OCI-LY7 (cell line): ENCODE measurements at places on chromosomes 7 and 10.

DNA sequence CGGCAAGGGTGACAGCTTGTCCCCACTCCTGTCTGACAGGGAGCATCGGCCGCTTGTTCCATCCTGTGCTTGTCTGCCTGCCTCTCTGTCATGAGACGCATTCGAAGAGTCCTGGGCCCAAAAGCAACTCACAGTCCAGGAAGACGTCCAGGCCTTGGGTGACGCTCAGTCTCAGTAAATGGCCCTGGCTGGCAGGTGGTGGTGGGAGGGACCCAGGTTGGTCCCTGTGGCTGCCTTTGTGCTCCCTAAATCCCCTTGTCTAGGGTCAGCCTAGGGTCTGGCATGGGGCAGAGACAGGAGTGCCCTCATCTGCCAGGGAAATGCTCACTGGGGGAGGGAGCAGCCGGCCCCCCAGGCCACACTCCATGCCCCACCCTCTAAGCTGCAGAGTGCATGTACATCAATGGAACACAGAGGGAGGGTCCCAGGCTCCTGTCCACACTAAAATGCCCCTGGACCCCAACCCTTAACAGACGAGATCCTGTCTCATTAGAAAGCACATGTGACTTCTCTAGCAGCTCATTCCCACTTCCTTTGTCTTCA, 295.2 kb upstream of the ZNF32 start:
- DNase-seq, result no peak

DNA sequence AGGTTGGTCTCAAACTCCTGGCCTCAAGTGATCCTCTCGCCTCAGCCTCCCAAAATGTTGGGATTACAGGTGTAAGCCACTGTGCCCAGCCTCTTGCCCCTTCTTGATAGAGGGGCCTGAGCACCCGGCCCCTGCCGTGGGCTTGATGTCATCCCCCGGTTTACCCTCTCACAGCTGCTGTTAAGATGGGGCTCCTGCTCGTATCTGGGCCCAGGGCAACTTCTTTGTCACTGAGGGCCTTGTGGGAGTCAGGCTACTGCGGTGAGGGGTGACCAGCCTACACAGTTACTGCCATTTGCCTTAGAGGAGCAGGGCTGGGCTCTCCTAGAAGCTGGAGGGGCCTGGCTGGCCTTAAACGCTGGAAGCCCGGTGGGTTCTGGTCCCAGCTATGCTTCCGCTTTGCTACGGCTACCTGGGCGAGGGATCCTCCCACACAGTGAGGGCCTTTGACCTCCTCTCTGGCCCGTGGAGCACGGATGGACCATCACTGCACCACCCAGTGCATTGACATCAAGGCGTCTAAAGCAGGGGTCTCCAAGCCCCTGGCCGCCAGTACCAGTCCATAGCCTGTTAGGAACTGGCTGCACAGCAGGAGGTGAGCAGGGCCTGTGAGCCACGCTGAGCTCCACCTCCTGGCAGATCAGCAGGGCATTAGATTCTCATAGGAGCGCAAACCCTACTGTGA, 1.1 kb upstream of the TMEM130 start:
- no peak for DNase-seq

DNA sequence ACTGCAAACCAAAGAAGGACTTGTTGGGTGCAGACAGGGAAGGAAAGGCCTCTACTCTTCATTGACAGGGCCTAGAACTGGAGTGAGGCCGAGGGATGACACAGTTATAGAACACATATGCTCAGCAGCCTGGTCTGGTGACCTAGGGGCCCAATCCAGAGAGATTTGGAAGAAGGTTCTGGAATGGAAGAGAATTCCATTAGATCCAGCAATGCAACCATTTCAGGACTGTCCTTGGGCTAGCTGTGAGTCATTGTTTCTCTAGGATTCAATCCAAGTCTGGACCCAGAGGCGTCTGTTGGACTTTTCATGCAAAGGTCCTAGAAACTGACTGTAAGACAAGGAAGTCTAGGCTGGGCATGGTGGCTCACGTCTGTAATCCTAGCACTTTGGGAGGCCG, 59.2 kb downstream of the WIPF3 start:
- no peak for DNase-seq

- DNase-seq, result peak; percentile 64
Measured at GRCh38 chr10:70405037-70405824, 1.3 kb downstream of the EIF4EBP2 start.

GRCh38 chr7:108662783-108663362, 93.2 kb downstream of the DNAJB9 start:
- no peak for DNase-seq

DNA sequence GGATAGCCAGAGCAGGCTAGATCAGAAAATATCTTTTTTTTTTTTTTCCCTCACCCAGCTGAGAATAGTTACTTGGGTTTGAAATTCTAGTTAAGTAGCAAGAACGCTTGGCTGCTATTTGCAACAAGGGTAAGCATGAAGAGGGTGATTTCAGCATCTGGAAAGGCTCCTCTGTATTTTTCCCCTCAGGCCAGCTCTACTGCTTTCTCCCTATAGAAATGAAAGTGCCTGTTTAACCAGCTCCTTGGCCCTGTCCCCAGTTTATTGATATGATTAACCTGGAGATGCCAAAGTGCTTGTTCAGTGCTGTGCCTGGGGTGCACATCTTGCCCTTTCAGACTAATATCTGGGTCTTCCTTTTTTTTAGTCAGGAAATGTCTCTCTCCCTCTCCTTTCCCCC, 37.1 kb downstream of the AP3M1 start:
- DNase-seq, result no peak

DNA sequence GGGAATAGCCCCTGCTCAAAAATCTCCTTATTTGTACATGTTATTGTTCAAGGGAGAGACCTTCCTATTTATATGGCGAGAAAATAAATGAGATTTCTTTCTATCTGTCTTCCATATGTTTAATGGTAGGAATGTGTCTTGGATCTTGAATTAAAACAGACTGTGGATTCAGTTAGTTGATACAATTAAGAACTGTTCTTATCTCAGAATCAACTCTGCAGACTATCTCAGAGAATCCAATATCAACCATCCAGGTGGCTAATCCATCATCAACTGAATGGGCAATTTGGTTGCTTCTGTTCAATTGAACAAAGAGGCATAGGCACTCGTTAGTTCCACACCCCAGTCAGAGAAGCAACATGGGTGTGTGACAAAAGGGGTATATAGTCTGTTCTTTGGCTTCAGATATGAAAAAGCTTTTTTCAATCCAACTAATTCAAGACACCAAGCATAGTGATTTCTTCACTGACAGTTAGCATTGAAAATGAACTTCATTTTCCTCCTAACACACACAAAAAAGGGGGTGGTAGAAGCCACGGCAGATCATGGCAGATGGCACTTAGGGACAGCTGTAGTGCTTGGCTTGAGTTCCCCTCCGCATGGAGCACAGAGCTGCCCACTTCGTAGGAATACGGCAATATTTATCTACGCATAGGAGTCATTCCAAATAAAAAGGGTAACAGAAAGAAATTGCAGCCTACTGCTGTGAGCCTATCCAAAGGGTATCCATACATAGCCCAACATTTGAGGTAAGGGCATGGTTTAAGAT, 135.9 kb downstream of the KIAA1217 start:
- DNase-seq, result no peak

DNA sequence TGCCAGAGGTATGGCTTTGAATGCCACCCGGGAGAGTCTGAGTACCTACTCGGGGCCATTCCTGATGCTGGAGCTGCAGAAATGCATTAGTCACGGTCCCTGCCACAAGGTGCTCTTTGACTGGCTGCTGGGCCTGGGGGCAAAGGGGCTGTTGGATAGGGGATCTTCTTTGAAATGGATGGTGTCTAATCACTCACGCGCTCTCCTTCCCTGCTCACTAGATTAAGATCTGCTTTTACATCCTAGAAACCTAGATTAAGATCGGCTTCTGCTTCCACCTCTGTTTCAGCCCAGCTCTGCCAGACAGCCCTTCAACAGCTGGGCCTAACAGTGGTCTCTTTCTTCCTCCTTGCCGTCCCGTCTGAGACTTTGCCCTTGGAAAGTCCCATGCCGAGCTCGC, 57.2 kb downstream of the PAX2 start:
- DNase-seq, result no peak

GRCh38 chr7:32104766-32105165, 34.6 kb upstream of the PDE1C start:
- no peak for DNase-seq

GRCh38 chr10:71582019-71582418, 137.6 kb downstream of the C10orf105 start:
- no peak for DNase-seq

DNA sequence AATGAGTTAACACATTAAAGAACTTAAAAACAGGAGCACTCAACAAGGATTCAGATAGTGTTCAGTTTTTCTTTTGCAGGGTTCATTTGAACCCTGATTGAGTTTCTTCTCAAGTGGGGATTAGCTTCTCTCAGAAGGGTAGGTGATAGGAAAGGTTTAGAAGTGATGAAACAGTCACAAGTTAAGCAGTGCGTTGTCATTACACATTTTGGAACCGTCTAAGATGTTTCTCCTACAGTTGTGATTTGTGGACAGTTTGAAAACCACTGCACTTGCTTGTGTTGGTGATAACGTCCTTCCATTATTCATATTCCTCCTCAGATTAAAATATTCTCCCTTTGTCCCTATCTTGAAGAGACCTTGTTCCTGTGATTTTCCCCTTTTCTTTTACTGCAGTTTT, 2.7 kb downstream of the STMP1 start:
- no peak for DNase-seq

DNA sequence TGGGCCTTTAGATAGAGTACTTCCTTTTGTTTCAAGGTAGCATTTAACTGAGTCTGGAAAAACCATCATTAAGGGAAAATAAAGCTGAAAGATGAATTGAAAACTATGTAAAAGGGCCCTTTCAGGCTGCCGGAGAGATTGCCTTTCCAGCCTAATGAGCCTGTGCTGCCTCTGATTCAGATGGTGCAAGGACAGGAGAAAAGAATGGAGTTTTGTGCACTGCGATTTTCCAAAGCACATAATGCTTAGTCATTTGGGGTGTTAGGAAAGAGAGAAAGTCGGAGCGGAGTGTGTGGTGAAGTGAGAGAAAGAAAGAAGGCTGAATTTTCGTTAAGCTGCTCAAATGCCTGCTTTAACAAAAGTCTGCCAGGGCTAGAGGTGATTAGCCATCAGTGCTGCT, 259.7 kb downstream of the PAXIP1 start:
- DNase-seq, result no peak

DNA sequence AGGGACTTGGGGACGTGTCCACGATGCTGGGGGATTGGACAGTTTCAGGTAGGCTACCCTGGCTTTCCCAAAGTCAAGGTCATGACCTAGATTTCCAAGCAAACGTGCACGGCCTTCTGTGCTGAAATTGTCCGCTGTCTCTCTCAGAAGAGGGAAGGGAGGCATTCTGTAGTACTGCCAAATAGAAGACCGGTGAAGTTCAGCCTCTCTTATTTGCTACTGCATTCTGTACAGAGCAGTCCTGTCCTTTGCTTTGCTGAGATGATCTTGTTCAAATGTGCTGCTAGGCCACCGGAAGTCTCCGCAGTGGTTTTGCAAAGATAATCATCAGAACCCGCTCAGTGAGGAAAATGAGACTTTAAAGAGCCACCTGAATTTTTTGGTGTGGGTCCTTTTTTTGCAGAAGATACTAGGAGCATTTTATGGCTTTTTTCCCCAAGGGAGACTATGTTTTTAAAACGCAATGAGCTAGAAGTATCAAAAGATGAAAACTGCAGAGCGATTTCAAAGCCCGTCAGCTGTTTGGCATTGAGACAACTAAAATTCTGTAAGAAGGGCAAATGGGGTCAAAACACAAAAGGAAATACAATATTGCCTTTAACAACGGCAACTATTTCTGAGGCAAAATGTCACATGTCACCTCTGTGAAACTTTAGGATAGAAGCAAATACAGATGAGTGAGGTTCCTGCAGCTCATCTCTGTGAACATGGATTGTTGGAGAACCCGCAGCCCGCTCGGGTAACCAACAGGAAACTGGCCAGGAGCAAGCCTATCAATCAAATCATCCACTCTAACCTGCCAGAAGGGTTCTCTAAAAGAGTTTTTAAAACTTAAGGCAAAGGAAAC, 1.3 kb upstream of the NMT2 start:
- peak; percentile 5 for DNase-seq

GRCh38 chr7:140349144-140349771, 49.1 kb downstream of the SLC37A3 start:
- no peak for DNase-seq

DNA sequence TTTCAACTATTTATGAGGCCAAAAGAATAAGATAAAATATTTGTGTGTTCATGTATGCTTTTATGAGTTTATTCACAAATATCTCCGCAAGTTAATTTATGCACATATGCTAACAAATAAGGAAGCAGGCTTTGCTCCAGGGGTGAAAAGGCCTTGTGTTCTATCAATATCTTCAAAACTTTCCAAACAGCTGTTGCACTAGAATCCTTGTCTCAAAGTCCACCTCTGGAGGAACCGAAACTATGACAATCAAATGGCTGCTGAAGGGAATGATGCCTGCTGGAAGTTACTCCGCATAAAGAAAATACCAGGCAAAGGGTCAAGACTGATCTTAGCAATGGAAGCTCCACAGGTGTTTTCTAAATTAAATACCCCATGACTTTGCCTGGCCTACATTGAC, 145.0 kb upstream of the GHITM start:
- no peak for DNase-seq

DNA sequence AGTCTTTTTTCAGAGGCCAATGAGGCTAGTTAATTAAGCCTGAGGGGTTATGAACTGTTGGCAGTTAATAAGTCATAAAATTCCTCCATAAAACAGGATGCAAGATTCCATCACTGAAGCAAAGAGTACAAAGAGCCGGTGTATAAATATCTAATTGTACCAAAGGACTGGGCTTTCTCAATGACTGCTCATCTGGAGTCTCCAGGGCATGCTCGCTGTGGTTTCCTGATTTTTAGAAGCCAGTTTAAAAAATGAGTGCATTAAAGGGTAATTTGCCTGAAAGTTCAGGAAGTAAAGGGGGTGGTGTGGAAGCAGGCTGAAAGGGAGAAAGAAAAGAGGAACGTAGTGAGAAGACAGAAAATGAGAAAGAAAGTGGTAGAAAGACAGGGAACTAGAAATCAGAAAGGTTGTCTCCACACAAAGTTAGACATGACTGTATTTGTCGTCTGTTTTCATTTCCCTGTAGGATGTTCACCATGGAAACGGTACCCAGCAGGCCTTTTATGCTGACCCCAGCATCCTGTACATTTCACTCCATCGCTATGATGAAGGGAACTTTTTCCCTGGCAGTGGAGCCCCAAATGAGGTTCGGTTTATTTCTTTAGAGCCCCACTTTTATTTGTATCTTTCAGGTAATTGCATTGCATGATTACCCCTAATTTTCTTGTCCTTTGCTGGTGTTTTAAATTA, 282.3 kb downstream of the TWIST1 start:
- no peak for DNase-seq

- no peak for DNase-seq
Measured at GRCh38 chr7:151125846-151126481, 39.7 kb downstream of the AGAP3 start.

GRCh38 chr10:103677486-103678177, 177.7 kb downstream of the SH3PXD2A start:
- no peak for DNase-seq

GRCh38 chr7:151351027-151351426, 9.4 kb downstream of the NUB1 start:
- peak; percentile 69 for DNase-seq
